ENCODE measurements at places on chromosomes 6 and 20.

DNA sequence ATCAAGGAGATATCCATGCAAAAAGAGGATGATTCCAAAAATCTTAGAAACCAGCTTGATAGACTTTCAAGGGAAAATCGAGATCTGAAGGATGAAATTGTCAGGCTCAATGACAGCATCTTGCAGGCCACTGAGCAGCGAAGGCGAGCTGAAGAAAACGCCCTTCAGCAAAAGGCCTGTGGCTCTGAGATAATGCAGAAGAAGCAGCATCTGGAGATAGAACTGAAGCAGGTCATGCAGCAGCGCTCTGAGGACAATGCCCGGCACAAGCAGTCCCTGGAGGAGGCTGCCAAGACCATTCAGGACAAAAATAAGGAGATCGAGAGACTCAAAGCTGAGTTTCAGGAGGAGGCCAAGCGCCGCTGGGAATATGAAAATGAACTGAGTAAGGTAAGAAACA, 10.1 kb upstream of the SNRNP48 start:
- DNase-seq, result no peak

GRCh38 chr6:30075094-30075789, at the start of gene RNF39:
TSS of gene RNF39 (minus strand) at chr6:30075769. CDS start at chr6:30075585, 184 bp downstream.
- no peak for DNase-seq

- no peak for DNase-seq
Measured at GRCh38 chr20:62186887-62187866, 4.3 kb downstream of the MTG2 start.

- DNase-seq, result no peak
Measured at GRCh38 chr6:20370393-20370792, 31.3 kb upstream of the E2F3 start.

GRCh38 chr6:32492351-32492750, 37.7 kb downstream of the HLA-DRB5 start:
- DNase-seq, result no peak

GRCh38 chr6:134452906-134453305, 135.0 kb upstream of the SGK1 start:
- peak; percentile 16 for DNase-seq

GRCh38 chr20:39897781-39898466, 791.1 kb downstream of the MAFB start:
- no peak for DNase-seq

- no peak for DNase-seq
Measured at GRCh38 chr6:109722011-109722410, 30.9 kb downstream of the FIG4 start.

DNA sequence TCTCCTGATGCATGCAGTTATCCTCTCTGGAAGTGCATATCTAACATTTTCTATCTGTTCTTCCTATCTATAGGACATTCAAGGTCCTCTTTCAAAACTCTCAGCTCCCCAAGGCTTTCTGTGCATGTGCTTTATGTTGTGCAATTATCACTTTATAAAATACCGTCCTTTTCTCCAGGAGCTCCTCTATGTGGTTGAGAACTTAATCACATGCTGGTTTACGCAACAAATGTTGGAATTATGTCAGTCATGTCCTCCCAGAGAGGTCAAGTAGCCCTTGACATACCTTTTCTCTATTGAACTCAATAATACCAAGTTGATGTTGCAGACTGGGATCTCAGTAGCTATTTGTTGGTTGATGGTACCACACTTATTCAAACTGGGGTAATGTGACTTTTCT, 388.4 kb downstream of the BTBD3 start:
- DNase-seq, result no peak

- DNase-seq, result no peak
Measured at GRCh38 chr20:49347156-49347555, 69.3 kb upstream of the ZNFX1 start.

GRCh38 chr6:150293423-150294173, 75.2 kb upstream of the IYD start:
- DNase-seq, result no peak

All from central memory CD4-positive, alpha-beta T cell (primary cell).